ENCODE measurements at places on chromosomes 16 and 17.

GRCh38 chr16:22979038-22979437 is 165.1 kb downstream of the HS3ST2 start:
- no peak for DNase-seq

DNA sequence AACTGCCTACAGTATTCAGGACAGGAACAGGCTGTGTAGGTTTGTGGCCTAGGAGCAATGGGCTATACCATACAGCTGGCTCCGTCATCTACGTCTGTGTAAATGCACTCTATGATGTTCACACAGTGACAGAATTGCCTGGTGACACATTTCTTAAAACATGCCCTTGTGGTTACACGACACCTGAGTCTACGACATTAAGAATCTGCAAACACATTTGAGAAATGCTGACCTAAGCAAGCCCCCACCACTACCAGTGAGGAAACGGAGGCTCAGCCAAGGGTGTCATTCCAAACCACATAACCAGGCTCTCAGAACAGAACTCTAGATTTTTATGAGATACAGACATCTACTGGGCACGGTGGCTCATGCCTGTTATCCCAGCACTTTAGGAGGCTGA is 23.5 kb downstream of the USP36 start:
- DNase-seq, result no peak

DNA sequence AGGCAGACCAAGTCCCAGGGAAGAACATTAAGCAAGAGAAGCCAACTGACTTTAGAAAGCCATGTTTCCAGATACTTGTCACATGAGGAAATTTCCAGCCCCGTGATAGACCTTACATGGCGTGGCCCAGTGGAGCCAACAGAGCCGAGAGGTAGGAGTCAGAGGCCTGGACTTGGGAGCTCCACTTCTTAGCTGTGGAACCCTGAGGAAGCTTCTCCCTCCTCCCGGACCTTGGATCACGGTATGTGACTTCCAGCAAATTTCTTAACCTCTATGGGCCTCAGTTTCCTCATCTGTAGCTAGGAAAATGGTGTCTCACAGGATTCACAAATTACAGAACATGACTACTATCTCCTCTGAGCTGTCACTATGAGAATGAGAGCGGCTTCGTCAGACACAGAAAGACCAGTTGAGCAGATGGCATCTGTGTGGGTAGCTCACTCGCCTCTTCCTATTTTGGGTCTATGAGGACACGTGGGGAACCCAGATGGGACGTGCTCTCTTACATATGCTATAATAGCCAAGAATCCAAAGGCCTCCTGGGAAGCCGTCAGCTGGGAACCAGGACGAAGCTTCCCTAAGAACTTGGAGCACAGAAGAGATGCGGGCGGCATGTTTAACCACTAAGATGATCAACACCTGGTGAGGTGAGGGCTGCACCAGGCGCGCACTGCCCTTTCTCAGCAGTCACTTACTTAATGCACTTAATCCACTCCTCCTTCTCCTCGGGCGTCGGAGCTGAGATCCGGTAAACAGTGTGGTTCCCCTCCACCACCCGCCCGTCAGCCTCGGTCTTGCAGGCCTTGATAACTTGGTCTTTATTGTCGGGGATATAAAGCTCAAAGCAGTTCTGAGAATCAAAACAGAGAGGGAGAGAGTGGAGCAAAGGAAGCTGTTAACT is 102.3 kb downstream of the CYTH1 start:
- no peak for DNase-seq

DNA sequence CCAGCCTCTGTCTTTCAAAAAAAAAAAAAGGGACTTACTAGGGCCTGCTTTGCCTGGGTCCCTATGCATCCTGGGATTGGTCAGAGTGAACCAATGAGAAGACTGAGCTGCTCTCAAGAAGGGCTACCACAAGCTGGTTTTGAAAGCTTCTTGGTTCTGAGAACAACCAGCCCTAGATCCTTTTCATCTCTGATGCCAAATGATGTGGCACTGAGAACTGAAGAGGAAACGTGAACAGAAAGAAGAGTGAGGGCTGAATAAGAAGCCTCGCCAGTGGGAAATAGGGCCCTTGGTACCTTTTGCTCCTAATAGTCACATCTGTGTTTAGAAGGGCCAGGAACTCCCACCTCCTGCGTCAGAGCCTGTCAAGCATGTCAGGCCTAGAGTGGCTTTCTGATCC is 10.7 kb downstream of the TACO1 start:
- no peak for DNase-seq

GRCh38 chr16:11264155-11264832 is 4.8 kb downstream of the TNP2 start:
- peak; percentile 40 for DNase-seq

DNA sequence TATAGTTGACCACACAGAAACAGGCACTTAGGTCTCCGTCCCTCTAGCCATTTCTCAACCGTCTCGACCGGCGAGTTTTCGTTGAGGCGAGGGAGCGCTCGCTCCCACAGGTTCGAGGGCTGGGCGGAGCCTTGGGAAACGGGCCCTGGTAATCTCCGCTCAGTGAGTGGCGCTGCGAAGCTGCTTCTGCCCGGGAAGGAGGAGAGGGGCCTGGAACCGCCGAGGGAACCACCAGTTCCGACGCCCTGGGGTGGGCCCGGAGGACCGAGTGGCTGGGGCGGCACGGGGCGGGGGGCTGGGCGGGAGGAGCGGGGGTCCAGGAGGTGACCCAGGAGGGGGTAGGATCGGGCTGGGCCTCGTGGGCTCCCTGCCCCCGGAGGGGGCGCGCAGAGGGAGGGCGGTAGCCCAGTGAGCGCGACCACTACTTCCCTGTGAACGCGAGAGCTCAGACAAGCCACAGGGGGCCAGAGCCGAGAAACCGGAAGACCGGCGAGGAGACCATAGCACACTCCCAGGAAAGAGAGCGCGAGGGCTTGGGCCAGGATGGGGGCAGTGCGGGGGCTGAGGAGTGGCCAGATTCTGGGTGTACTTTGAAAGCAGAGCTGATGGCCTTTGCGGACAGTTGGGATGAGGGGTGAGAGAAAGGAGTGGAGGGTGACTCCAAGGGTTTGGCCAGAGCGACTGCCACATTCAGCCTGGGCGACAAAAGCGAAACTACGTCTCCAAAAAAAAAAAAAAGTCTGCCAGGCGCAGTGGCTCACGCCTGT is 29.9 kb upstream of the ARL4D start:
- peak; percentile 90 for DNase-seq

GRCh38 chr16:88904676-88905365 is 38.4 kb upstream of the PABPN1L start:
- DNase-seq, result no peak

GRCh38 chr17:45289301-45290268 is 27.2 kb downstream of the MAP3K14 start:
- DNase-seq, result peak; percentile 70

DNA sequence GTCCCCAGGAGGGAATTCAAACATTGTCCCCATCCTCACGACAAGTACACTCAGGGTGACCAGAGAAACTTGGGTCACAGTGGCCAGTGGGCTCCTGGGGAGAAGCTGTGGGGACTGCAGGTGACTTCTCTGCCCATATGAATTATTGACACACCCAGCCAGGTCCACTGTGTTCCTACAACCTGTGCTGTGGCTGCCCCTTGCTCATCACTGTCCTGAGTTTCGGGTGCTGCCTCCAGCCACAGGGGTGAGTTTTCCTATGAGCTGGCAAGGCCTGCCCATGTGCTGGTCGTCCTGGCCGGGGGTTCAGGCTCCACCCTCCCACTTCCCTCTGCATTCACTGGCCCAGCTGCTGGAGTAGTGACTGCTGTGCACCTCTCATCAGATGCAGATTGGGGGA is 59.0 kb upstream of the RBFOX3 start:
- no peak for DNase-seq

DNA sequence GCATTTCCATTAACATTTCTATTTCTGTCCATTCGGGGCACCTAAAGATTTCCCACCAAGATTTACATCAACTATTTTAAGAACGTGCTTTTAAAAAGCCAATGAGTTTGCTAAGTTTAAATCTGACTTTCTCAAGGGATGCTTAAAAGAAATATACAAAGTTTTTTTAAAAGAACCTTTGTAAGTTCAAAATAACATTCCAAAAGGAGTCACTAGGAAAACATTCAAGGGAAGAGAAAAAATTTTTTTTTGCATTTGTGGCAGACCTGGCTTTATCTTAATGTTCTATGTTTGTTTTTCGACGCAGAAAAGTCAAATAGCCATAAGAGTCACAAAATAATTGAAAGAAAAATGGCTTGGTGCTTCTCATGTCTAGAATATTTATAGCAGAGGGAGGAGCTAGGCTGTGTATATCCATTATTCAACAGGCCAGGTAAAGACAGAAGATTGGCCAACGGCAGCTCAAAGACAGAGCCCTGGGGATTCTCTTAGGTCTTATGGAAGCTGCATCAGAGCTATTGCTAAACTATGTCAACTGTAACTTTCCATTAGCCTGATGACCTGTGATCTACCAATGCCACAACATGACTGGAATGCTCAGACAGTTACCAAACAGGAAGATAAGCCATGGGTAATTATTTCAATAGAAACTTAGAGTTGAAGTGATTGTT is 37.8 kb upstream of the MYOCD start:
- no peak for DNase-seq

DNA sequence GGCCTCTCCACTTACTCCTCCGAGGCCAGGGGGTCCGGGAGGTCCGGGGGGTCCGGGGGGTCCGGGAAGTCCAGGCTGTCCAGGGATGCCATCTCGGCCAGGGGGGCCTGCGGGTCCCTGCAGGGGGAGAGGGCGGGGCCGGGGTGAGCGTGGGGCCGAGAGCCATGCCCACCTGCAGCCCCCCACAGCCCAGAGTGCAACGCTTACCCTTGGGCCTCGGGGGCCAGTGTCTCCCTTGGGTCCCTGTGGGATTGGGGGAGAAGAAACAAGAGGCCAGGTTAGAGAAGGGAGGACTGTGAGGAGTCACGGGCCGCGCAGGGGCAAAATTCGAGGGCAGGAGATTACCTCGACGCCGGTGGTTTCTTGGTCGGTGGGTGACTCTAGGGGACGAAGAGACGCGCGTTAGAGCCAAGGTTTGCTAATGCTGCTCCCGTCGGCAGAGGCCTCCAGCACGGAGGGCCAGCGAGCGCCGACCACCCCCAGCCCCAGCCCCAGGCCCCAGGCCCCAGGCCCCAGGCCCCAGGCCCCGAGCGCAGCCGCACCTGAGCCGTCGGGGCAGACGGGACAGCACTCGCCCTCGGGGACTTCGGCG is 2.1 kb downstream of the COL1A1 start:
- DNase-seq, result no peak

Measured in suppressor macrophage (primary cell).